ENCODE measurements at places on chromosomes 12 and 14.

DNA sequence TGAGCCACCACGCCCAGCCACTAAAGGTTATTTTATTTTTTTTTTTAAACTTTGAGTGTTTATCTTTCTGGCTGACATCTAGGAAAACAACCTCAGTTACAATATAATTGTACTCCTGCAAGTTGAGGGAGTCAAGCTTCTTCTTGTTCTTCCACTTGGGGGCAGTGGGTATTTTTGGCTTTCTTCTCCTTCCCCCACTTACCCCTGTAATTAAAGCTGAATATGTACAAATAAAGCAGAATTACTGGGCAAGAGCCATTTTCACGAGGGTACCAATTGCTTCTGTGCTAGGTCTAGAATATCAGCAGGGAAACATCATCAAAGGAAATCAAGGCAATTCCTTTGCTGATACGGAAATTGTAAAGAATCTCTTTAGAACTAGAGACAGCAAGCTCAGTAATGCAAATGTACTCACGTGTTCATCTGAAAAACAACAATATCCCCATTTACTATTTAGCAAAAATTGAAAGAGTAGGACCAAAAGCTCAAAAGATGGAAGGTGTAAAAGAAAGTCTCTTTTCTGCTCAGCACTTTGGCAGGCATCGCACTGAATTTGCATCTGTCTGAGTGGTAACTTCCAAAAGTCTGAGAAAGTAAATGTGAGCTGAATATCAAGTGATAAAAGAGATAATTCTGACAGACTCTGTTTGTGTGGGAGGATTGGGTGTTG lies 72.8 kb downstream of the TAOK3 start:
- no peak for DNase-seq

DNA sequence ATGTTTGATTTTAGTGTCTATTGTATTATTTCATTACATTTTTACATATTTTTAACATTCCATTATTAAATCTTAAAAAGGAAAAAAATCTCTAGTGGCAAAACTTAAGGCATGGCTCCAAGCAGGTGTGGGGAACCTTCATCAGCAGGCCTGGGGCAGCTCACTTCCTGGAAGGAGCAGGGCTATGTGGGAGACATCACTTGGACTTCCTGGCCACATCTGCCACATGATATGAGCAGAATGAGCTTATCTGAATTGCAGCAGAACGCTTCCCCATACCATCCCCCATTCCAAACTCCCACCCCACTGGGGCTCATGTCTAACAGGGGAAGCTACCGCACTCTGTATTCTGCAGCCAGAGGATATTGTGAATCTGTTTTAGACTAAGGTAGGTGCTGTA lies 35.0 kb upstream of the KCNA1 start:
- no peak for DNase-seq

- no peak for DNase-seq
Observed at GRCh38 chr12:119406811-119407210, 72.3 kb downstream of the CCDC60 start.

GRCh38 chr14:93396456-93396855 lies 34.3 kb upstream of the UNC79 start:
- DNase-seq, result no peak

DNA sequence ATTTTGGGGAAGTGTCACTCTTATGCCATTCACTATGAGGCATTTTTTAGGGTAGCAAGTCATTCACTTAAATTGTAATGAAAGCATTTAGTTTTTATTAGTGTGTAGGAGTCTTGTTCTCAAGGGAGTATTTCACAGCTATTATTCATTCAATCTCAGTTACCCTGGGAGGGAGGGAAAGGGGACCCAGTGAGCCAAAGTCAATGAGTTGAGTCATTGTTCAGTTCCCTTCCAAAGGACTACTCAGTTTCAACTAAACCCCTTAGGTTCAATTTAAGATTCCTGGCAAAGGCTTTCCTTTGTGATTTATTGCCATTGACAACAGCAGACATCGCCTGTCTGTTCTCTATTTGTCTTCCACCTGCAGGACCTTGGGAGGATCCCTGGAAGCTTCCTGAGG lies 29.3 kb upstream of the RASSF8 start:
- DNase-seq, result no peak

GRCh38 chr14:31251028-31251958 lies 43.7 kb upstream of the HECTD1 start:
- DNase-seq, result no peak

GRCh38 chr12:65682112-65682511 lies 142.2 kb upstream of the HMGA2 start:
- no peak for DNase-seq
